ENCODE measurements at places on chromosomes 5 and 9. TPM values are rescaled to one million over a fixed set of nuclear protein-coding genes. Genes with fewer than 3 reads are reported as not detected.

DNA sequence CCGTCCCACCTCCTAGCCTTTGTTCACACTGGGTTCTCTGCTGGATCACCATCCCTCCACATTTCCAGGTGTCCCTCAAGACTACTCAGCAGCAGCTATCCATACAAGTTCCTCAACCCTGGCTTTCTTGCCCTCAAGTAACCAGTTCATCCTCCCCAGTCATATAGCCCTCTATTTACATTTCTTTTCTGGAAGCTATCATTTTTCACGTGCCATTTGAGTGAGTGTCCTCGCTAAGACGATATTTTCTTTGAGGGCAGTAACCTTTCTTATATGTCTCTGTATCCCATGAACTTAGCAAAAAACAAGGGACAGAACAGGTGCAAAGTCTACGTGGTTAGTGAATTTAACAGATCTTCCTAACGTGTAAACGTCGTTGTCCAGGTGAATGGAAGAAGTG is 29.6 kb upstream of the KCNMB1 start:
- H3K27me3 ChIP-seq = peaks cover 19% of the 10 kb centered on the region
- H3K27ac ChIP-seq = no peak overlapping the region
- no peak for DNase-seq
- H3K36me3 ChIP-seq = no peaks in the 10 kb centered on the region
- H3K4me3 ChIP-seq = no peak overlapping the region

DND1 gene
- total RNA-seq = 7.8 TPM

DNA sequence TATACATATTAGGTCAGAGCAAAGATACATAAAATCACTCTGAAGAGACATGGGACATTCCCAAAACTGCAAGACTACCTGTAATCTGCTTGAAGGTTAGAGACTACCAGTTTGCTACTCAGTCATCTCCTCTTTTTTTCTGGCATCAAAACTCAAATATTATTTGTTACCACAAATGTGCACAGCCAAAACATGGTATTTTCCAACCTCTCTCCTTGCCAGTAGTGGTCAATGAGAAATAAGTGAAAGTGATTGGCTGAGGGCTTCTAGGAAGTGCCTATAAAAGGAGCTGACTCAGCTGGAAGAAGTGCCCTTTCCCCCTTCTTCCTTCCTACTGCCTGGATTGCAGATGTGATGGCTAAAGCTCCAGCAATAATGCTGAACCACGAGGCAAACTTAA is 13.8 kb downstream of the GZMK start:
- H3K4me3 ChIP-seq = peak overlapping the region; percentile 70
- H3K36me3 ChIP-seq = no peaks in the 10 kb centered on the region
- H3K27me3 ChIP-seq = no peaks in the 10 kb centered on the region
- DNase-seq = no peak
- peak overlapping the region; percentile 91 for H3K27ac ChIP-seq
- peaks cover 40% of the 10 kb centered on the region for H3K4me1 ChIP-seq

GRCh38 chr5:33487236-33487635 is 46.5 kb downstream of the TARS1 start:
- no peaks in the 10 kb centered on the region for H3K4me1 ChIP-seq
- H3K27ac ChIP-seq = no peak overlapping the region
- H3K27me3 ChIP-seq = no peaks in the 10 kb centered on the region
- DNase-seq = no peak
- H3K36me3 ChIP-seq = no peaks in the 10 kb centered on the region
- no peak overlapping the region for H3K4me3 ChIP-seq

PCDHA10 gene
- not detected for total RNA-seq

IFNA21 gene
- total RNA-seq = not detected

GRCh38 chr5:472076-472655 is 29.2 kb downstream of the EXOC3 start:
- no peak for DNase-seq
- H3K4me3 ChIP-seq = peak overlapping the region; percentile 80
- peak overlapping the region; percentile 60 for H3K27ac ChIP-seq
- H3K36me3 ChIP-seq = no peaks in the 10 kb centered on the region
- no peaks in the 10 kb centered on the region for H3K27me3 ChIP-seq

GRCh38 chr9:121966706-121967105 is 126.4 kb downstream of the TTLL11 start:
- peaks cover 5% of the 10 kb centered on the region for H3K36me3 ChIP-seq
- no peak for DNase-seq
- no peaks in the 10 kb centered on the region for H3K4me1 ChIP-seq

NSG2 gene
- not detected for total RNA-seq

DNA sequence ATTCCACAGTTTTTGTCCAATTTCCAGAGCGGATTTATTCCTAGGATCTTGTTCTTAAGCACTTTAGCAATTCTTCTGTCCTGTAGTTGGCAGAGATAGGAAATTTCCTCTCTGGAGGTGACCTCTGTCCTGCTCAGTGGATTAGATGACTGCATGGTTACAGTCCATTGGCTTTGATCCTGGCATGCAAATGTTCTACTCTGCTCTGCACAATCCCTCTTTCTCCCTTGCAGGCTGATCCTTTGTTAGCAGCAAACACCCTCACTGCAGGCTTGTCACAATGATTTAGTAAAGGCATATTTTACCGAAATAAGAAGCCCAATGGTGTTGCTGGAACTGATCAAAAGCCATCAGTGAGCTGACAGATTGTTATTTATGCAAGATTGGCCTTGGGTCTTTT is 243.8 kb downstream of the COX7C start:
- no peak overlapping the region for H3K4me3 ChIP-seq
- H3K27ac ChIP-seq = no peak overlapping the region
- no peaks in the 10 kb centered on the region for H3K4me1 ChIP-seq
- no peak for DNase-seq

GRCh38 chr5:32278406-32278805 is 34.3 kb downstream of the MTMR12 start:
- H3K27ac ChIP-seq = peak overlapping the region; percentile 71
- no peaks in the 10 kb centered on the region for H3K27me3 ChIP-seq
- DNase-seq = no peak
- peaks cover 48% of the 10 kb centered on the region for H3K4me1 ChIP-seq
- H3K36me3 ChIP-seq = peaks cover 5% of the 10 kb centered on the region

DNA sequence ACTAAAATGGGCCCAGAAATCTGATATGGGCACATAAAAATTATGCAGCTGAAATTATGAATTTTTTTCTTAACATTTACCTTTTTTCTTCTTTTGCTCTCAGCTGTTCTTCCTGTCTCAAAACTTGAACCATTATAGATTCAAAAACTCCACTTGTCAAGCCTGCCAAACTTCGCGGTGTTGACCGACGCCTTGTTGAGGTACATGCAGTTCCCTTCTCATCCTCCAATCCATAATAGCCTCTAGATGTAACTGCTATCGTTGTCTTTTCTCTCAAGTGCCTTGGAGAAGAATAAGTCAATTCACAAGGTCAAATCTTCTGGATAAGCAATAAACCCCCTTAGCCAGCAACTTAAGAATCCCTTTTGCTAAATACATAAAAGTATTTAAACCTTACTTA is 27.2 kb downstream of the RANBP6 start:
- no peak for DNase-seq
- H3K27me3 ChIP-seq = no peaks in the 10 kb centered on the region
- H3K4me1 ChIP-seq = peaks cover 18% of the 10 kb centered on the region
- H3K4me3 ChIP-seq = no peak overlapping the region
- H3K36me3 ChIP-seq = peaks cover 6% of the 10 kb centered on the region

- no peaks in the 10 kb centered on the region for H3K36me3 ChIP-seq
- no peaks in the 10 kb centered on the region for H3K4me1 ChIP-seq
- H3K27me3 ChIP-seq = no peaks in the 10 kb centered on the region
- no peak for DNase-seq
- H3K27ac ChIP-seq = no peak overlapping the region
- no peak overlapping the region for H3K4me3 ChIP-seq
Observed at GRCh38 chr5:151499501-151500035, 52.2 kb downstream of the SLC36A1 start.

DNA sequence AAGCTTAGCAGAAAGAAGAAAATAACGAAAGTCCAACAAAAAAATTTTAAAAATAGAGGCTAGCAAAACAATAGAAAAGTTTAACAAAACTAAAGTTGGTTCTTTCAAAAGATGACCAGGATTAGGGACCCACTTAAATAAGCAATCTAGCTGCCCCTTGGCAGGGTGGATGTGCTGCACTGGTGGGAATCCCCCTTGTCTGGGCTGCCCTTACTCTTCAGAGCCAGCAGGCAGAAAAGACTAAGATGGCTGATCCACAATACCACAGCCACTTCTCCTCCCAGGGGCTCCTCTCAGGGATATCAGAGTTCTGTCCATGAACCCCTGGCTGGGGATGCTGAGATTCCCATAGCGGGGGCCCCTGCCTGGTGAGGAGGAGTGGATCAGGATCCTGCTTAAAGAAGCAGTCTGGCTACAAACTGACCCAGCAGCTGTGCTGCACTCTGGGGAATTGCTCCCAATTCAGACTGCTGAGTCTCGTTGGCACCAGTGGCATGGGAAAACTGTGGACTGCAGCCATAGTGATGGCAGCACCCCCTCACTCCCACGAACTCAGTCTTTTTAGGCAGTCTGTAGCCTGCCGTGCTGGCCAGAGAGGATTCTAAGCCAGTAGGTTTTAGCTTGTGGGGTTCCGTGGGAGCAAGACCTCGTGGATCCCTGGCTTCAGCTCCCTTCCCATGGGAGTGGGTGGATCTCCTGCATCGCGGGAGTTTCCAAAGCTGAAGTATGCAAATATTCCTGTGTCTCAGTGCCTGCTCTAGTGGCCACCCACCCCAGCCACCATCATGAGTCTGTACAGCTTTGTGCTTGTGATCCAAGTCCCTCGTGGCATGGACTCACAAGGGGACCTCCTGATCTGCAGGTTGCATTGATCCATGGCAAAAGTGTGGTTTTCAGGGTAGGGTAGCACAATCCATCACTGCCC is 2.9 kb upstream of the INSL6 start:
- H3K36me3 ChIP-seq = no peaks in the 10 kb centered on the region
- H3K27me3 ChIP-seq = peaks cover 13% of the 10 kb centered on the region
- H3K4me3 ChIP-seq = no peak overlapping the region
- no peaks in the 10 kb centered on the region for H3K4me1 ChIP-seq

- H3K27me3 ChIP-seq = no peaks in the 10 kb centered on the region
- H3K36me3 ChIP-seq = no peaks in the 10 kb centered on the region
- no peaks in the 10 kb centered on the region for H3K4me1 ChIP-seq
- H3K27ac ChIP-seq = no peak overlapping the region
Observed at GRCh38 chr9:27292659-27293405, 4.1 kb downstream of the EQTN start.

GRCh38 chr5:116944183-116944582 is 369.6 kb upstream of the SEMA6A start:
- H3K36me3 ChIP-seq = no peaks in the 10 kb centered on the region
- no peak for DNase-seq
- no peak overlapping the region for H3K4me3 ChIP-seq

GRCh38 chr5:143536364-143536763 is 132.9 kb upstream of the NR3C1 start:
- H3K4me3 ChIP-seq = no peak overlapping the region
- no peak for DNase-seq
- no peak overlapping the region for H3K27ac ChIP-seq
- H3K4me1 ChIP-seq = peaks cover 2% of the 10 kb centered on the region
- peaks cover 6% of the 10 kb centered on the region for H3K36me3 ChIP-seq

DNA sequence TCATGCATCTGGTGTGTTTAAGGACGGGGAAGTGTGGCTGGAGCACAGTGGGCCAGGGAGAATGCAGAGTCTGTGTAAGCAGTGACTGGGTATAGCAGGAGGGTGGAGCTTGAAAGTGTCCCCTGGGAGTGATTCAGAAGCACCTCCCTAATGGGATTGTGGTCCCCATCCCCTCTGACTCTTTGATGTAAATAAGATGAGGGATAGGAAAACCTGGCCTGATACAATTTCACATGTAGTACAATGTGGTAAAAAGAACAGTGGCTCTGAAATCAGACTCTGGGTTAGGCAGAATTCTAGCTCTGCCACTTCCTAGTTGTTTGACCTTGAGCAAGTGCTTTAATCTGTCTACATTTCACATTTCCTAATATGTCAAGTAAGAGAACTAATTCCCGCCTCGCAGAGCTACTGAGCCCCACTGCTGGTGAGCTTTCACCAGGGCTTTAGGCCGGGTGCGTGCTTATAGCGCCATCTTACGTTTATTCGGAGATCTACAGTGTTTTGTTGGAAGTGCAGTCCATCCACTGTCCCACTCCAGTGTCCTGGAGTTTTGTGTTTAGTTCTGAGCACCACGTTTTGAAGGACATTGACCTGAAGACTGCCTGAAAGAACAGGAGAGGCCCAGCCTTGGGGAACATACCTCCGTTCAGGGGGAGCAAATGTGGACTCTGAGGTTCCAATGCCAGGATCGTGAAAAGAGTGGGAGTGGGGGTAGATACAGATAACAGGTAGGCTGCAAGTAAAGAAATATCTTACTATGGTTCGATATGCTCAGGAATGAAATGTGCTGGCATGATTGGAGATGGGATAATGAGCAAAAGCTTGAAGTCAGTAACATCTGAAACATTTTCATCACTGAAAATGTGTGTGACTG is 51.2 kb upstream of the TESK1 start:
- no peaks in the 10 kb centered on the region for H3K36me3 ChIP-seq
- no peak overlapping the region for H3K27ac ChIP-seq
- no peaks in the 10 kb centered on the region for H3K4me1 ChIP-seq
- no peaks in the 10 kb centered on the region for H3K27me3 ChIP-seq

DNA sequence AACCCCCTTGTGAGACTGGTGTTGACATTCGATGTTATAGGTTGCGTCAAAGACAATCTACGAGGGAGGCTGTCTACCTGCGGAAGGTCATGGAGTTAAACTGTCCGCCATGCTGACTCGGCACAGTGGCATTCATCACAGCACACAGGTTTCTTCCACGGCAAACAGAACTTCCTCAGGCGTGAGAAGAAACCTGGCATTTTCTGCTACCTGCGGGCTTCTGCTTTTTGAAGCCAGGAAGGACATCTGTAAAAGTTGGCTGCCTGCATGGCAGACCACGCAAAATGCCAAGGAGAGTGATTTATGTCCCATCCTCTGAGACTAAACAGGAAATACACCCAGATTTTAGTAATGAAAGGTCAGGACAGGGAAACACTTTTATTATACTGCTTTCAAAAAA is 809.8 kb upstream of the NUDT12 start:
- H3K4me3 ChIP-seq = no peak overlapping the region
- peaks cover 4% of the 10 kb centered on the region for H3K36me3 ChIP-seq

GRCh38 chr5:124661317-124662141 is 84.9 kb downstream of the ZNF608 start:
- H3K27ac ChIP-seq = no peak overlapping the region
- H3K36me3 ChIP-seq = no peaks in the 10 kb centered on the region
- no peak for DNase-seq
- no peak overlapping the region for H3K4me3 ChIP-seq
- peaks cover 44% of the 10 kb centered on the region for H3K27me3 ChIP-seq

GRCh38 chr9:131590907-131591844 is 45.9 kb downstream of the PRRT1B start:
- peak overlapping the region; percentile 84 for H3K27ac ChIP-seq
- no peaks in the 10 kb centered on the region for H3K27me3 ChIP-seq
- peak; percentile 89 for DNase-seq
- H3K4me3 ChIP-seq = peak overlapping the region; percentile 52

DNA sequence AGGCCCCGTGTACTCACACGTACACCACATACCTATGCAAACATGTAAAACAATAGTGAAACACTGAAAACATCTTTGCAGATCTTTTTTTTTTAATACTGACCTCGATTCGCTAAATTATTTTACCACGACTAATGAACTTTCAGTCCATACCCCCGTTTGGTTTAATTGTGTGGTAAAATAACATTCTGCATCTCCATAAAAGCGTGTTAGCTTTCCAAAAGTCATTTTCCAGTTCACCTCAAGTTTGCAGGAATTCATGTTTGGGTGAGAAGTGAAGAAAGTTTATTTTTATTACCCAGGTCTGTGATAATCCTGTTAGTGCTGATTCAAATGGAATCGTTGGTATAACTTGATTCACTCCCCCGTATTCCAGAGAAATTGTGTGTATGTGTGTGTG is 652 bp downstream of the ARSK start:
- H3K36me3 ChIP-seq = peaks cover 4% of the 10 kb centered on the region
- H3K4me3 ChIP-seq = peak overlapping the region; percentile 98
- peak overlapping the region; percentile 92 for H3K27ac ChIP-seq
- no peak for DNase-seq
